Activated CD8-positive, alpha-beta T cell treated with anti-CD3 and anti-CD28 coated beads, Interleukin-2, amount 10 ng/mL, durations not matched to agents 7 days and 5 days (primary cell): ENCODE measurements at places on chromosomes 2 and 18. TPM values are rescaled to one million over a fixed set of nuclear protein-coding genes. Genes with fewer than 3 reads are reported as not detected.

GRCh38 chr2:132468821-132469675 lies 52.4 kb downstream of the GPR39 start:
- no peak overlapping the region for H3K27ac ChIP-seq
- no peaks in the 10 kb centered on the region for H3K36me3 ChIP-seq
- no peak for DNase-seq
- H3K4me1 ChIP-seq = no peaks in the 10 kb centered on the region
- no peak overlapping the region for H3K4me3 ChIP-seq

DNA sequence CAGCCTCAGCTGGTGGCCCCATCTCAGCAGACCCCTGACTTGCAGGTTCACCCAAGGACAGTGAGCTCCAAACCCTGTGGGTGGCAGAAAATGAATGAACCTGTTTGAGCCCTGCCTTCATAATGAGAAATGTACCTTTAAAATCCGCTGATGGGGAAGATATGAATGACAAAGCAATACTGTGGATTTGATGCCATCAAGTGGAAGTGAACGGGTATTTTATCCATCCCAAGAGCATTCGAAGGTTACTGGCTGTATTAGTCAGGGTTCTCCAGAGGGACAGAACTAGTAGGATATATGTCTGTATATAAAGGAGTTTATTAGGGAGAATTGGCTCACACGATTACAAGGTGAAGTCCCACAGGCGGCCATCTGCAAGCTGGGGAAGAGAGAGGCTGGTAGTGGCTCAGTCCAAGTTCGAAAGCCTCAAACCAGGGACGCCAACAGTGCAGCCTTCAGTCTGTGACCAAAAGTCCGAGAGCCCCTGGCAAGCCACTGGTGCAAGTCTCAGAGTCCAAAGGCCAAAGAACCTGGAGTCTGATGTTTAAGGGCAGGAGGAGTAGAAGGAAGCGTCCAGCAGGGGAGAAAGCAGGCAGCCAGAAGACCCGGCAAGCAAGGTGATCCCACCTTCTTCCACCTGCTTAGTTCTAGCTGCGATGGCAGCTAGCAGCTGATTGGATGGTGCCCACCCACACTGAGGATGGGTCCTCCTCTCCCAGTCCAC lies 32.1 kb downstream of the TOGARAM2 start:
- peaks cover 85% of the 10 kb centered on the region for H3K4me1 ChIP-seq
- H3K36me3 ChIP-seq = peaks cover 12% of the 10 kb centered on the region
- peak overlapping the region; percentile 95 for H3K27ac ChIP-seq
- no peaks in the 10 kb centered on the region for H3K27me3 ChIP-seq

- no peaks in the 10 kb centered on the region for H3K36me3 ChIP-seq
- no peak overlapping the region for H3K27ac ChIP-seq
- no peaks in the 10 kb centered on the region for H3K4me1 ChIP-seq
- DNase-seq = no peak
- no peak overlapping the region for H3K4me3 ChIP-seq
- H3K27me3 ChIP-seq = no peaks in the 10 kb centered on the region
These were observed 341.6 kb downstream of the RIT2 start for GRCh38 chr18:42773870-42774269.

DNA sequence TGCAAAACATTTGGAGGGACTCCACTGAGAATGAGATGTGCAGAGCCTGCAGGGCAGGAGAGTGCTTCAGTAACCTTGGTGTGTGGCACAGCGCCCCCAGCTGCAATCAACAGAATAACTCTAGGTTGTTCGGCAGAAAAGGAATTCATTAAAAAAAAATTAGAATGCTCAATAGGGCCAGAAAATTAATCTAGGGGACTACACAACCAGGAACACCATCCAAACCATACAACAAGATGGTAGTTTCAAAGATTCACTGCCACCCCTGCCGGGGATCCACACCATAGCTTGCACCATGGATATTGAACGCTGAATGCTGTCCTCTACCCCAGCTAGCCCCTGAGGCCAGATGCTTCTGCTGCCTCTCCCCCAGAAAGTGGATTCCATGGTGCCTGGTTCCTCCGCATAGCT lies 50.1 kb downstream of the THUMPD2 start:
- no peaks in the 10 kb centered on the region for H3K27me3 ChIP-seq
- H3K4me1 ChIP-seq = peaks cover 7% of the 10 kb centered on the region

DNA sequence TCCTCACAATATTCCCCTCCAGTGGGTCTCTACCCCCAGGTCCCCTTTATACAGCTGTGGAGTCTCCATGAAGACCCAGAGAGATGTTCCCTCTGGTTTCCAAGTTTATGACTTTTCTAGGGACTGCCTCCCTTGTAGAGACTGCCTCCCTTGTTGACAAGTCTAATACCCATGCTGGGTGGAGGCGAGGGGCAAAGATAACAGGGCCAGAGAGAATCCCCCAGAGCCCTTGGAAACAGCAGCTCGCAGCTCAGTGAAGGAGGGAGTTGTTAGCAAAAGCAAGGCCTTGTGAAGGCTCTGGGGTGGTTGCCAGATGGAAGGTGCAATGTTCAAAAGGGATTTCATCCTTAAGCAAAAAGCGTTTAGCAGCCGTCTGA lies 75.0 kb upstream of the GATA6 start:
- no peak overlapping the region for H3K27ac ChIP-seq
- H3K27me3 ChIP-seq = no peaks in the 10 kb centered on the region
- H3K4me3 ChIP-seq = no peak overlapping the region
- H3K4me1 ChIP-seq = no peaks in the 10 kb centered on the region

DNA sequence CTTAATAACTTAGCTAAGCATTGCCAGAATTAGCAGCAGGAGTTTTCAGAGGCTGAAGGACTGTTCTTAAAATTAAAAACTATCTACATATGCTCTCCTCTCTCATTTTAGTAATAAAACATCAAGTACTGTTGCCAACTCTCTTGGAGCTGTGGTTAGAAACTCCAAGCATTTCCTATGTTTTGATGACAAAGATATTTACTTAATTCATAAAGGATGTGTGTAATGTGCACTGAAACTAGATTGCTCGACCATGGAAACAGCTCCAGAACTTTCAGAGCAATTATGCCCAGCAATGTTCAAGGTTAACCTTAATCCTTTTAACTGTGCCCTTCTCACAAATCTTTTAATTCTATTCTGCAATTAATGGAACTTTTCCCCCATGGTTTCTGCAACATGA lies 8.4 kb downstream of the GRP start:
- peaks cover 30% of the 10 kb centered on the region for H3K27me3 ChIP-seq
- no peaks in the 10 kb centered on the region for H3K36me3 ChIP-seq
- H3K4me1 ChIP-seq = no peaks in the 10 kb centered on the region

- no peak overlapping the region for H3K4me3 ChIP-seq
- H3K27ac ChIP-seq = no peak overlapping the region
- H3K27me3 ChIP-seq = peaks cover 12% of the 10 kb centered on the region
- peak; percentile 54 for DNase-seq
- H3K4me1 ChIP-seq = no peaks in the 10 kb centered on the region
- no peaks in the 10 kb centered on the region for H3K36me3 ChIP-seq
These were observed 62.8 kb upstream of the NEUROD1 start for GRCh38 chr2:181742922-181743722.

NTSR2 gene
- total RNA-seq = not detected

DNA sequence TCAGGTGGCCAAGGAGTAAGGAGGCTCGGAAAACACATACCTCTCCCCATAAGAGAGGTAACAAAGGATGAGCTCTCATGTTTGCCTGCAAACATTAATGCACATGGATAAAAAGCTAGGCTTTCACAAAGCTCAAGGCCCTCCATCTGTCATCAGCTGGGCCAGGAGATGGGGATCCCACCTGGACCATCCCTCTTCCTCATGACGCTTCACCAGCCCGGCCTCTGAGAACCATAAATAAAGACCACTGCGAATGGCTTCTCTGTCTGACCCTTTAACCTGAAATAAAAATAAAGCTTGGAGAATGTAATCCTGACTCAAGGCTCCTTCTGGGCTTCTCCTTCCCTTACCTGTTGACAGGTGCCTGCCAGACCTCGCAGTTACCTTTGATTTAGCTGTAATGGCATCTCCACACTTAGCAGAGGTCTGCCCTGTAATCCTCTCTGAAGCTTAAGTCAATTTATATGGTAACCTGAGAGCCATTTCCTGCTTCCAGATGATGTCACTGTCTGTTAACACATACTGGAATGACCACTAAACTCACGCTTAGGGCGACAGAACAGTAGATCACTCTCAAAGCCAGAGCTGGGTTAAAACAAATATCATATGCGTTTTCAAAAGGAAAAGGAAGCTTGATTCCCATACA lies 29.3 kb upstream of the FOXI3 start:
- DNase-seq = no peak
- H3K27me3 ChIP-seq = no peaks in the 10 kb centered on the region
- no peak overlapping the region for H3K4me3 ChIP-seq

PECR gene
- 30.3 TPM for total RNA-seq

SATB2 gene
- total RNA-seq = not detected

SH3RF3 gene
- not detected for total RNA-seq

- peaks cover 31% of the 10 kb centered on the region for H3K36me3 ChIP-seq
- H3K27me3 ChIP-seq = no peaks in the 10 kb centered on the region
- peaks cover 36% of the 10 kb centered on the region for H3K4me1 ChIP-seq
- DNase-seq = no peak
These were observed 27.0 kb downstream of the IRS1 start for GRCh38 chr2:226772389-226773179.

GRCh38 chr2:67845621-67846369 lies 217.0 kb downstream of the C1D start:
- no peaks in the 10 kb centered on the region for H3K4me1 ChIP-seq
- peaks cover 4% of the 10 kb centered on the region for H3K27me3 ChIP-seq
- no peaks in the 10 kb centered on the region for H3K36me3 ChIP-seq
- DNase-seq = no peak

TMEM247 gene
- not detected for total RNA-seq

- no peak overlapping the region for H3K27ac ChIP-seq
- H3K36me3 ChIP-seq = peaks cover 54% of the 10 kb centered on the region
- DNase-seq = no peak
- H3K4me1 ChIP-seq = peaks cover 12% of the 10 kb centered on the region
These were observed 37.4 kb downstream of the TMEM87B start for GRCh38 chr2:112092286-112093041.

GRCh38 chr2:61537277-61537949 lies 743 bp downstream of the XPO1 start:
- no peaks in the 10 kb centered on the region for H3K27me3 ChIP-seq
- H3K27ac ChIP-seq = peak overlapping the region; percentile 94
- peaks cover 28% of the 10 kb centered on the region for H3K36me3 ChIP-seq
- peak overlapping the region; percentile 89 for H3K4me3 ChIP-seq
- peaks cover 25% of the 10 kb centered on the region for H3K4me1 ChIP-seq

DNA sequence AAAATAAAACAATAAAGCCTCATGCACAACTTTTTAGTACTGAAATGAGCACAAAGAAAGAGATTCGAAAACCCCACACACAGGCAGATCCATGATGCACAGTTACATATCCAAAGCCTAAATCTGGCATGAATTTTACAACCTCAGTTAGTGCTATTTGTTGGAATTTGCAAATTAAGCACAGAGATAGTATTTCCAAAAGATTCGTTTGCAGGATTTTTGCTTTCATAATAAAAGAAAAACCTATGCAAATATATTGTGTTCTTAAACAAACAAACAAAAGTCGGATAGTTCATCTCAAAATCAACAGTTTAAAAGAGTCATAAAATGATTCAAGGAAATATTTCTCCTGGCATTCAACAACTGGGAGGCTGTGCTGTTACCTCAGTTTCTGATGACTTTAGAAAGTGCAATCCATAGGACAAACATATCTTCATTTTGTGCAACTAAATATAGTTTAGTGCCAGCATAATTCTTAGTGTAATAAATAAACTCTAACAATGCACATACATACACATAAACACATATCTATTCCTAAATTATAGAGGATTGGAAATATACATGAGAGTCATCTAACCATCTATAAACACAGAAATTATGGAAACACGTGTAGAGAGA lies 10.8 kb downstream of the PAX3 start:
- H3K36me3 ChIP-seq = peaks cover 3% of the 10 kb centered on the region
- no peak overlapping the region for H3K27ac ChIP-seq
- H3K27me3 ChIP-seq = peaks cover 55% of the 10 kb centered on the region

DNA sequence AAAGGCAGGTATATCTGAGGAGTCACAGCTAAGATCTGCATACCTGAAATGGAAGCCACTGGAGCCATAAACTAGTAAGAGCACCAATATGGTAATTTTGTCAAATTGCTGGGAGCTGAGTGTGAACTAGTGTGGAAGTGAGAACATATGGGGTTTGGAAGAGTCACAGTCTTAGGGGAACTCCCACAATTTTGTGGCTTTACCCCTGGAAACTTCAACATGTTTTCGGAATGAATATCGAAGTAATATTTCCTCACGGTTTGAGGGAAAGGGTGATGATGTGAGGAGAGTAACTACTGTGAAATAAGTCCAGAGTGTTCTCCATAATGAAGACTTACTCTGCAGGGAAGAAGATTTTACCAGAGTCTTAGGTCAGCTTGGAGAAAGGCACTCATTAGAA lies 565.9 kb downstream of the RIT2 start:
- no peak for DNase-seq
- H3K36me3 ChIP-seq = no peaks in the 10 kb centered on the region
- no peaks in the 10 kb centered on the region for H3K27me3 ChIP-seq
- no peaks in the 10 kb centered on the region for H3K4me1 ChIP-seq
- H3K4me3 ChIP-seq = no peak overlapping the region
- H3K27ac ChIP-seq = no peak overlapping the region

- no peaks in the 10 kb centered on the region for H3K4me1 ChIP-seq
- H3K36me3 ChIP-seq = no peaks in the 10 kb centered on the region
- no peak overlapping the region for H3K4me3 ChIP-seq
- H3K27me3 ChIP-seq = no peaks in the 10 kb centered on the region
- H3K27ac ChIP-seq = no peak overlapping the region
These were observed 157.5 kb downstream of the FSIP2 start for GRCh38 chr2:185895828-185896693.

- no peaks in the 10 kb centered on the region for H3K27me3 ChIP-seq
- H3K27ac ChIP-seq = no peak overlapping the region
- peaks cover 11% of the 10 kb centered on the region for H3K4me1 ChIP-seq
- no peak overlapping the region for H3K4me3 ChIP-seq
- no peaks in the 10 kb centered on the region for H3K36me3 ChIP-seq
These were observed 69.9 kb upstream of the KLF7 start for GRCh38 chr2:207235621-207236020.

CPS1 gene
- total RNA-seq = 1.3 TPM

- H3K27me3 ChIP-seq = no peaks in the 10 kb centered on the region
- H3K4me1 ChIP-seq = peaks cover 30% of the 10 kb centered on the region
- H3K27ac ChIP-seq = no peak overlapping the region
- H3K36me3 ChIP-seq = peaks cover 2% of the 10 kb centered on the region
- no peak for DNase-seq
These were observed 218.1 kb downstream of the CAMKMT start for GRCh38 chr2:44579837-44580230.

GRCh38 chr2:179536185-179536584 lies 271.6 kb upstream of the SESTD1 start:
- no peak for DNase-seq
- no peak overlapping the region for H3K4me3 ChIP-seq
- H3K27ac ChIP-seq = no peak overlapping the region
- no peaks in the 10 kb centered on the region for H3K27me3 ChIP-seq
- H3K4me1 ChIP-seq = no peaks in the 10 kb centered on the region

DNA sequence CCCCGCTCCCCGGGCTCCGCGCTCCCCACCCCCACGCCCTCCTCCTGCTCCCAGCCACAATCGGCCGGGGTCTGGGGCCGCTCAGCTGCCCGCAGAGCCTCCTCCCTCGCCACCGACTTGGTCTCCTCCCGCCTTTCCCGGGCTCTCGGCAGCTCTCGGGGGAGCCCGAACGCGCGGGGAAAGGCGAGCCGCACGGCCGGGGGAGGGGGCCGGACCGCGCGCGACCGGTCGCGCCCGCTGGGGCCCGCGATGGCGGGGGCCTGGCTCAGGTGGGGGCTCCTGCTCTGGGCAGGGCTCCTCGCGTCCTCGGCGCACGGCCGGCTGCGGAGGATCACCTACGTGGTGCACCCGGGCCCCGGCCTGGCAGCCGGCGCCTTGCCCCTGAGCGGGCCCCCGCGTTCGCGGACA lies 327 bp downstream of the LTBP1 start:
- H3K36me3 ChIP-seq = no peaks in the 10 kb centered on the region
- no peak for DNase-seq
- no peak overlapping the region for H3K4me3 ChIP-seq
- H3K4me1 ChIP-seq = peaks cover 7% of the 10 kb centered on the region
- peaks cover 34% of the 10 kb centered on the region for H3K27me3 ChIP-seq
- no peak overlapping the region for H3K27ac ChIP-seq

ANKRD53 gene
- not detected for total RNA-seq
